Amygdala (tissue), 56 donors: ENCODE measurements at places on chromosomes 5 and 9.

- DNase-seq, result no peak
Observed at GRCh38 chr9:69985971-69986370, 57.7 kb upstream of the MAMDC2 start.

DNA sequence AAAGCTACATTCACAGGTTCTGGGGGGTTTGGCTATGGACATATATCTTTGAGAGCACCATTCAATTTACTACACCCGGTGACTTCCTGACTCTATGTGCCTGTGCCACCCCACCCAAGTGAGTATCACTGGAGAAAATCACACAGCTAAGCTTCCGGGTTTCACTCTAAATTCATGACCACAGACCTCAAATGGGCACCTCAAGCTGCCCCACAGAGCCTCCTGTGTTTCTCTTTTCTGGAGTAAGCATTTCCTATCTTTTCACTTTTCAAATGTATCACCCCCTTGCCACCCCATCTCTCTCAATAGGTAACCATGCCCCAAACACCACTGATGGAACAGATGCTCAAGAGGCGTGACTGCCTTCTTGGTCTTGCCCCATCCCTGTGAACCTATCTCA lies 49.2 kb upstream of the NEK6 start:
- no peak for DNase-seq

DNA sequence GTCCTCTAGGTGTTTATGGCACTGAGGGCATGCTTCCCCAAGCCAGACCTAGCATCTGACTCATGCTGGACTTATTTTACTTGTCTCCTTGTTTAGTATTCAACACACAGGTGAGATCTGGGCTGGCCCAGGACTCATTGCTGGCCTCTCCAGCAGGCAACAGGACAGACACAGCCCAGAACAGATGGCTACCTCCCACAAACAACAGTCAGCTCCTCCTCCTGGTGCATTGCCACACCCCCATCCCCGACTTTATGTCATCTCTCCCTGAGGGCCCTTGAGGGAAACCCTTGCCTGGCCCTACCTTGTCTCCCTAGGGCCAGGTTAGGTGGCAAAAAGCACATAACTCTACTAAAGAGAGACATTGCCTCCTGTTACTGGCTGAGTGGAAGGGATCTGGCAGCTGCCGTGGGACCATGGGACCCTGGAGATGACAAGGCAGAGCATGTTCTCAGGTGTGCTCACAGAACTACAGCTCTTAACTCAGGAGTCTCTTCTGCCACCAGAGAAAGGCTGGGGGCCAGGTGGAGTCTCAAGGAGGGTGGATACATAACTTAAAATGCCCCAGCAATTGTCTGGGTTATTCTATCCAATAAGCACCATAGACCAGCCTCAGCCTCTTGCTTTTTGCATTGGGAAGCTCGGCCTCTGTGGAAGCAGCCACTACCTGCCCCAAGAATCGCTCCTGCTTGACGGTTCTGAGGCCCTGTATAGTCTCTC lies 2.3 kb downstream of the ACSL6 start:
- DNase-seq, result no peak

DNA sequence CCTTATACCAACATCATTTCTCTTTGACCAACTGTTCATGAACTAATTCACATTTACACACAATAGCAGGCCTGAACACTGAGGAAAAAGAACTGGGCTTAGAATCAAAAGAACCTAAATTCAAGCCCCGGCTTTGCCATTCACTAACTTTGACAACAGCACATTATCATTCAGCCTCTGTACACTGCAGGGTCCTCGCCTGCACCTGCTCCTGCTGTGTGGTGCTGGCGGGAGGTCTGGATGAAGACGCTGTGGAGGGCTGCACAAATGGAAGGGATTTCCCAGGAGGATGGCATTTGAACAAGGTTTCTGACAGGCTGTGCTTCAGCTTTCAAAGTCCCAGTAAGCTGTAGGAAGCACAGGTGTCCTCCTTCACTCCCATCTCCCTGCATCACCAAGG lies 151.2 kb downstream of the ZDHHC21 start:
- no peak for DNase-seq

GRCh38 chr5:116645627-116646026 lies 71.0 kb upstream of the SEMA6A start:
- DNase-seq, result no peak

- DNase-seq, result no peak
Observed at GRCh38 chr5:8848366-8848765, 697.5 kb downstream of the SEMA5A start.

- no peak for DNase-seq
Observed at GRCh38 chr5:124740991-124741583, 5.4 kb downstream of the ZNF608 start.

DNA sequence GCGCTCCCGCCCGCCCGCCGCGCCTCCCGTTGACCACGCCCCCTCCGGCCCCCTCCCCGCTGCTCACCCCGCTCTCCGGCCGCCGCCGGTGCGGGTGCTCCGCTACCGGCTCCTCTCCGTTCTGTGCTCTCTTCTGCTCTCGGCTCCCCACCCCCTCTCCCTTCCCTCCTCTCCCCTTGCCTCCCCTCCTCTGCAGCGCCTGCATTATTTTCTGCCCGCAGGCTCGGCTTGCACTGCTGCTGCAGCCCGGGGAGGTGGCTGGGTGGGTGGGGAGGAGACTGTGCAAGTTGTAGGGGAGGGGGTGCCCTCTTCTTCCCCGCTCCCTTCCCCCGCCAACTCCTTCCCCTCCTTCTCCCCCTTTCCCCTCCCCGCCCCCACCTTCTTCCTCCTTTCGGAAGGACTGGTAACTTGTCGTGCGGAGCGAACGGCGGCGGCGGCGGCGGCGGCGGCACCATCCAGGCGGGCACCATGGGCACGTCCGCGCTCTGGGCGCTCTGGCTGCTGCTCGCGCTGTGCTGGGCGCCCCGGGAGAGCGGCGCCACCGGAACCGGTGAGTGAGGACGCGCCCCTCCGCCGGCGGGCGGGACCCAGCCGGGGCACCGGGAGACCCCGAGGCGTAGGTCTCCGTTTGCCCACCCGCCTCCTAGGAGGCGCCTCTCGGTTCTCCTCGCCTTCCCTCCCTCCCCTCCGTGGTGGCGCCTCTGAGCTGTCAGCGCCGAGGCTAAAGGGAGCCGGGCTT lies at the start of gene VLDLR:
VLDLR (plus strand) TSS at position 66 of the 739 bp plus-strand sequence; CDS start at position 469, 403 bp downstream.
- DNase-seq, result peak; percentile 57

DNA sequence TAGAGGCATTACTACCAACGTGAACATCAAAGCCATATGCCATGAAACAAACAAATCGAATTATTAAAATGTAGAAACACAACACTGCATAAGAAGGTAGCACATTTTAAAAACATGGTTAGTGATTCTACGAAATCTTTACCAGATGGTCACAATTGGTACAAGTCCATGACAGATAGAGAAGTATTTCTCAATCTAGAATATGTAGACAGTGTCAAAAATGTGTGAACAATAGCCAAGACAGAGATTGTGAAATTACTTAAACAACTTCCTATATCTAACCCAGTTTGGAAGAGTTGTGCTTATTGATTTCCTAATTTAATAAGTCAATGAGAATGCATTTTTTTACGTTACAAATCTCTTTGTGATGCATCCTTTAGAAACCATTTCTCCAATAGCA lies 1121.6 kb downstream of the MAT2B start:
- DNase-seq, result no peak

- DNase-seq, result no peak
Observed at GRCh38 chr9:8265281-8265680, 465.7 kb upstream of the DMAC1 start.

DNA sequence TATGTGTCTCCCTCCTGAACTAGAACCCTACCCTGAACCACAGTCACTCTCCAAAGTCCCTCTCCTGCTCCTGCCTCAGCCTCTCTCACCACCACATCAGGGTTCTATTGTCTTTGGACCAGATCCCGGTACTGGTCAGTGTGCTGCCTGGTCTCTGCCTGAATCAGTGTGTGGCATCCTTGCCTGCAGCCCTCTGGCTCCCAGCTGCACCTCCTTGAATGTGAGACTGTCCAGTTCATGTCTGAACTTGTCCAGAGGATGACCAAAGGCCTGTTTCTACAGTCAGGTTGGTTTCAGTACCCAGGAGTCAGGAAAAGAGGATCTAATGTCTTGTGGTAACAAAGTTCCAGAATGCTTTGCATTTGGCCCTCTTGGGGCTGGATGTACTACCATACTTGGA lies 76.8 kb upstream of the RANBP3L start:
- no peak for DNase-seq

DNA sequence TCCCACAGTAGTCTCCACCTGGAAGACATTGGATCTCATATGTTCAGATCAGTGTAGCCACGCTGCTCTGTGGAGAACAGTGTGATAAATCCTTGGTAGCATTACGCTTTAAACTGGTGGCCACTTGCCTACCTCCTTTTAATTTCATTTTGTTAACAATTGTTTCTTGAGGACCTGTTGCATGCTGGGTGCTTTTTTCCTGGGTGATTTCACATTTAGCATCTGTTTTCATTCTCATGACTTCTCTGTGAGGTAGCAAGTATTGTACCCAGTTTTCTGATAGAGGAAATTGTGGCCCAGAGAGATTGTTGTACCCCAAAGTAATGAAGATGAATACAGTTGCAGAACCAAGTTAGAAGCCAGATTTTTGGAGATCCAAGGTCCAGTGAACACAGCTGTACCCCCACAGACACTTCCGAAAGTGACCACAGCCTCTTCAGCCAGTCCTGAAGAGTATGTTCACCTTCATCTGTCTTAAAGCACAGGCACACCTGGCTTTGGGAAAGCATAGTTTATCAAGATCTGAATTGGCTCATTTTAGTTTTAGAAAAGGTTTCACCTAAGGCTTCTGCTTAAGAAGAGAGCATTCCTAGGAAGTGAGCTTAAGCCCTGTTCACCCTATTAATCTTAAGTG lies 75.2 kb downstream of the F2RL2 start:
- DNase-seq, result no peak

- no peak for DNase-seq
Observed at GRCh38 chr5:150573867-150574817, 66.2 kb downstream of the NDST1 start.
